ENCODE measurements at places on chromosomes 2 and 18. TPM values are rescaled to one million over a fixed set of nuclear protein-coding genes. Genes with fewer than 3 reads are reported as not detected.

Gene SNED1
- 2.8 TPM for total RNA-seq

Gene TDRD15
- total RNA-seq = not detected

Gene RAMP1
- total RNA-seq = 7.6 TPM

Gene REEP1
- 167 TPM for total RNA-seq

Gene LYG2
- not detected for total RNA-seq

GRCh38 chr18:62018759-62019041 is 125.9 kb upstream of the RNF152 start:
- H3K36me3 ChIP-seq = no peaks in the 10 kb centered on the region
- no peaks in the 10 kb centered on the region for H3K4me1 ChIP-seq
- no peaks in the 10 kb centered on the region for H3K27me3 ChIP-seq
- no peak overlapping the region for H3K4me3 ChIP-seq

DNA sequence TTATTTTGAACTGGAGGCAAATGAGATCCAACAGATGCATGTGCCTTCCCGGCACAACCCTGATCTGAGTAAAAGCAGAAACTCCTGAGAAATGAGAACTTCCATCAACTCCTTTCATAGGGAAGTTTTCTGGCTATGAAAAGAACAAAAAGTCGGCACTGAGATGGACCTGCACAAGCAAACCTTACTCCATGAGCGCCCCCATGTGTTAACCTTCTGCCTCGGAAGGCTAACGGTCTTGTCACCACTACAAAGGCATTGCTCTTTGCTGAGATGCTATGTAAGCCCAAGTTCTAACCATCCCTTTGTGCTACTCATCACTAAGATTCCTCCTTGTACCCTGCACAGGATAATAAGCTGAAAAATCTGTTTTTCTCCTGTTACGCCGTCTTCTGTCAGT is 57.3 kb upstream of the SULT1C3 start:
- no peaks in the 10 kb centered on the region for H3K36me3 ChIP-seq
- no peak overlapping the region for H3K4me3 ChIP-seq
- peak; percentile 67 for DNase-seq
- no peaks in the 10 kb centered on the region for H3K27me3 ChIP-seq
- no peak overlapping the region for H3K27ac ChIP-seq
